Retinal pigment epithelial cell (primary cell): ENCODE measurements at places on chromosomes 2 and 18.

DNA sequence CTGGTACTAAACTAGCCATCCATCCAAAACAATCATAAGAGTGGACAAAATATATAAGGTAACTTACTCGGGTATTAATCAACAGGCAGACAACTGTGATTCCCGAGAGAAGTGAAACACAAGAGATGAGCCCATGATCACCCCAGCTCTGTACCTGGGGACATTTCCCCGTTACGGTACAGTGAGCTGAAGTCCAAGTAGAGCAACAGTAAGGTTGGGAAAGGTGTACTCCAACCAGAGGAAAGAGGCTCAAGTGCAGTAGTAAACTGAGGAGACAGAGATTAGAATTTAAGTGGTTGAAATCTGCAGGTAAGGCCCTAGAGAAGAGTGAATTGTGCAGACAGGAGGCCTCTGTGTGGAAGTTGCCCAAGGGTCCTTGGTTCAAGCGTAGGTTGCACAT, 30.5 kb upstream of the CHAC2 start:
- no peak for DNase-seq

DNA sequence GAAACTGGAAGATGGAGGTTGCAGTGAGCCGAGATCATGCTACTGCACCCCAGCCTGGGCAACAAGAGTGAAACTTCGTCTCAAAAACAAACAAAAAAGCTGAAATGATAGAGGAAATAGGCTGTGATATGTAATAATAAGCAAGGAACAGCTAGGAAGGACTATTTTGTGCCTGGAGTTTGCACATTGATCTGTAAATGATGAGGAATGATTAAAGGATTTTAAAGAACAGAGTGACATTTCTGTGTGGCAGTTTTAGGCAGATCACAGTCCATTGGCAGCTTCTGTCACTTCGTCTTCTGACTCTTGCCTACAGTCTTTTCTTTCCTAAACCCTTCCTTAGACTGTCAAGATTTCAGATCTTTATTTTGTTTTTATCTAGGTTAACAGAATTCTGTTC, 19.4 kb downstream of the EPB41L5 start:
- no peak for DNase-seq

GRCh38 chr2:25362434-25363145, 20.9 kb upstream of the DNMT3A start:
- no peak for DNase-seq

- DNase-seq: no peak
These were observed 98.3 kb upstream of the ACVR1C start for GRCh38 chr2:157726946-157727345.

DNA sequence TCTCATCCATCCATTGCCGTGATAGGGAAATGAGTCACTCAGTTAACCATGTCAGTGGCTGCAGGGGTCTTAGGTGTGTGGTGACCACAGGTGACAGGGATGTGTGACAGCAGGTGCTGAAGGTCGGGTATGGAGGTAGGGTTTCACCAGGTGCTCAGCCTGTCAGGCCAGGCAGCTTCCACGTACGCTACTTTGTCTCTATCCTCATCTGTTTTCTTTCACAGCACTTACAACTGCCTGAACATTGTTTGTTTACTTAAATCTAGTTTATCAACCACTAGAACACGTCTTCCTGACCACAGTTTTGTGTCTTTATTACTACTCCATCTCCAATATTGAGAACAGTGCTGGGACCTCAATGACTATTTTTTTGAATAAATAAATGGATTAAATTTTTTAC, 11.4 kb upstream of the UXS1 start:
- DNase-seq: no peak

- DNase-seq: no peak
These were observed 3.8 kb upstream of the TBR1 start for GRCh38 chr2:161412346-161412745.

DNA sequence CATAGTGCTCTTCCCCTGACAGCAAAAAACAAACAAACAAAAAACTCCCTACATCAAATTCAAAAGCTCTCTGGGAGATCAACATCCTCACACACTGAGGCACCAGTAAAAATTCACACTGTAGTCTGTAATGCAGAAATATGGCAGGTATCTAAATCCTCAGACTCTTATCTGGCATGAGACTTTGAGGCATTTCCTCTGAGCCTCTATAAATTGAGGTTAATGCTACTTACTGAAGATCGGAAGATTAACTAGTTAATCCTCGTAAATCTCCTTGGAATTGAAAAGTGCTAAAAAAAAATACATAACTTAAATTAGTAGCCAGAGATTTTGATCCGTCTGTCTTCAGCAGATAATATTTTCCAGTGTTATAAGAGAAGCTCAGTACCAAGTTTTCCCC, 65.0 kb downstream of the AP1S3 start:
- DNase-seq: peak; percentile 96
